Midbrain (tissue), 1 donor: ENCODE measurements at places on chromosomes 6 and 20.

DNA sequence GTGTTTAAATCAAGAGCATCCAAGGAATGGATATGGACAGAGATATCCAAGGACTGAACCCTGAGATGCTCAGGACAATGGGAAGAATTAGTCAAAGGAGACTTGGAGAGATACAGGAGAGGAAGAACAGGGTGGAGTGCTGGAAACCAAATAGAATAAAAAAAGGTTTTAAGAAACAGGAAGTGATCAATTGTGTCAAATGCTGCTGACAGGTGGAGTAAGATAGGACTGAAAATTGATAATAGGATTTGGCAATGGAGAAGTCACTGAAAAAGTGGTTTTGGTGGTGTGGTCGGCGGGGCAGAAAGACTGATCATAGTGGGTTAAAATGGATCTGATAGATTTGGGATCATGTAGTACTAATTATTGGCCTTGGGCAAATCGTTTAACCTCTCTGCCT, 37.9 kb upstream of the PNRC1 start:
- no peak for DNase-seq

DNA sequence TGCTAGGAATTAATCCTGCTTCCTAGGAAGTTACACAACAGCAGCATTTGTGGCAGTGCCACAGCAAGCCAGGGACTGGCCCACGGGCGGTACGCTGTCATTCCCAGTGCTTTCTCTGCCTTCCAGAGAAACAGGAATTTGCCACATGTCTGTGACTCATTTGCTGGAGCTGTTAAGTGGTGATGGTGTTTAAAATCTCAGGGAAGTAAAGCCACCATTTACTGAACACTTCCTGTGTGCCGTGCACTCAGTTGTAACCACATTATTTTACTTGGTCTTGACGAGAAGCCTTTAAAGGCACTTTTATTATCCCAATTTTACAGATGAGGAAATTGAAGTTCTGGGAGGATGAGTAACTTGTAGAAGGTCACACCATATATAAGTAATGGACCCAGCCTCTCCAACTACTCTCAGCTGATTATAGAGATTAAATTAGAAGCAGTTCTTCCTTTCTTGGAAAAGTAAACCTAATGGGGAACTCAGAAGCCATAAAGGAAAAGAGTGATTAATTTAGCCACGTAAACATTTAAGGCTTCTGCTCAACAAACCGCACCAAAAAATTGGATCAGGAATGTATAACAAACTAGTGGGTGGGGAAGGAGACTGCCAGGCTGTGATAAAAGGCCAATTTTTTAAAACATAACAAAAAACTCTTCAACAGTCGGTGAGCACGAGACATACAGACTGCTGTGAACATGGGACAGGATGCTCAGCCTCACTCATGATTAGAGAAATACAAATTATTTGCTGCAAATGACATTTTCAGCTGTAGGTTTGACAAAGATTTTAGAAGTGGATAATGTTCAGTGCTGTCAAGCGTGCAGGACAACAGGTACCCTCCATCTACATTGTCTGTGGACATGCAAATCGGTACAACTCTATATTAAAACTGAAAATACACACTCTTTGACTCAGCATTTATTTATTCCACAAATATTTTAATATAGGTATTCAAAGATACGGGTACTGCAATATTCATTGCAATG, 311.2 kb downstream of the NRN1 start:
- DNase-seq, result no peak

- DNase-seq, result no peak
Measured at GRCh38 chr6:108528878-108529277, 31.8 kb upstream of the FOXO3 start.

DNA sequence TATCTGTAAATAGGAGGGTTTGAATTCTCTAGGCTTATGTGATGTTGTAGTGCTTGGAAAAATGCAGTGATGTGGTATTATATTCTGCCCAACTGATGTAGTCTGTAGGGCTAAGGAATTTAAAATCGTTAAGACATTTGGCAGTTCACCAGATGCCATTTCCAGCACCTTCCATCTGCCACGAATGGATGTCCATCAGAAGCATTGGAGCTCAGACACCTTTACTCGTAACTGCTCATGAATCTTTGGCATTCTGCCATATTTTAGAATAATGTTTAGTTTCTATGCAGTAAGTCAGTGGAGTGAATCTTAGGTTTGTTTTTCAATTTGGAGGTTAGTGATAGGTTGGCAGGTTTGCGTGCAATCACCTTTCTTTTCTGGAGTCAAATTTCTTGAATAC, 2.4 kb upstream of the SYTL3 start:
- DNase-seq, result no peak

GRCh38 chr6:158329531-158329930, 17.3 kb downstream of the TULP4 start:
- no peak for DNase-seq

DNA sequence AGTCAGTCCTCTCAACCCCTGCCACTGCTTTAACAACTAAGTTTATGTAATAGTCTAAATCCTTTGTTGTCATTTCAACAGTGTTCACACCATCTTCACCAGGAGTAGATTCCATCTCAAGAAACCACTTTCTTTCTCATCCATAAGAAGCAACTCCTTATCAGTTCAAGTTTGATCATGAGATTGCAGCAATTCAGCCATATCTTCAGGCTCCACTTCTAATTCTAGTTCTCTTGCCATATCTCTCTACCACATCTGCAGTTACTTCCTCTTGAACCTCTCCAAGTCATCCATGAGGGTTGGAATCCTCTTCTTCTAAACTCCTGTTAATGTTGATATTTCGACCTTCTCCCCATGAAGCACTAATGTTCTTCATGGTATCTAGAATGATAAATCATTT, 57.9 kb upstream of the FOXO3 start:
- DNase-seq, result no peak

DNA sequence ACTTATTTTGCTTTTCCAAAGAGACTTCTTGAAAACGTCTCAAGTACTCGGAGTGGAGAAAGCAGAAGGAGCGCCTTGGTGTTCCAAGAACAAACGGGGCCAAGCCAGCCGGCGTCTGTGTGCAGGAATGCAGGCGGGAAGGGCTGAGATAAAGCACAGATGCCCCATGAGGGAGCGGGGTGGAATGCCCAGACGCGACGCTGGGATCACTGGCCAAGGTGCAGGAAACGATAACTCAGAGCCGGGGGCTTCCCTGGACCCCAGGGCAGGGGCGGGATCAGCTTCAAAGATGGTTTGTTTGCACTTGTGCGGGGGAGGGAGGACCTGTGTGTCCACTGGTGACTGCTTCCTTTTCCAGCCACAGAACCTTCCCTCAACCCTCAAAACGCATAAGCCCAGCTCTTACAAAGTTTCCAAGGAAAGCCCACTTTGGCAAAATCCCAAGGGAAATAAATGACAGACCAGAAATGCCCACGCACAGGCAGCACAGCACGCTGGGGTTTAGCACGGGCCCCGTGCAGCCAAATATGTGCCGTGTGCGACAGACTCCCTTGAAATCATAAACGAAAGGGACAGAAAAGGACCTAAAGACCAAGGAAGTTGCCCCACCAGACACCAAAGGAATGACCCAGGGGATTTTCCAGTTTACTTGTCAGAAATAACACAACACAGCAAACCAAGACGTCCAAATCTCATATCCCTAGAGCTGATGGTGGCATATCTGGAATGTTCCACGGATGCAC, 113.9 kb downstream of the NFATC2 start:
- DNase-seq, result no peak

DNA sequence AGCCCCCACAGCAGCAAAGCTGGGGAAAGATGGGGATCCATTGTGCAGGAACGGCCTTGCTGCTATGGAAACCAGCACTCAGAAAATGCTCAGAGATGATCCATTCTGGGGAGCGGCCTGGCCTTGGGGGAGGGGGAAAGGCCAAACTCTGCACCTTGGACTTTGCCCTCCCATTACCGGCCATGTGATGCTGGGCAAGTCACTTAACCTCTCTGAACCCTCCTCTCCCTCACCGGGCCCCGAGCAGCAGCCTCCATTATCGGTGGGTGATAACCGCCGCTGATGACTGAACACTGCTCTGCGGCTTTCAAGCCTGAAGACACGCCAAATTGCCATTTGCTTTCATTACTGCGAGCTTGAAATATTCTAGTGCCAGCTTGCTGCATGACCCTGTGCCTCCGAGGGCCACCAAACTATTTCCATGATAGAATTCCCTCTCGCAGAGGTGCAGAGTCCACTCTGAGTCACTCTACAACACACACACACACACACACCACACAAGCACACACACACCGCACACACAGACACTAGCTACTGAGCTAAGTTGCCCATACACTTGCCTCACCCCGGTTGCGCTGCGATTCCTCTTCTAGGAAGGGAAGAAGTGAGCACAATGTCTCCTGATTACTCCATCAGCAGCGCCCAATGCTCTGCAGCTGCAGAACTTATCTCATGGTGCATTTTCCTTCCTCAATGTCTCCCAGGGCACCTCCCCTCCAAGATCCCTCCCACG, 20.6 kb upstream of the SIRPA start:
- no peak for DNase-seq

- DNase-seq, result no peak
Measured at GRCh38 chr6:105967917-105968602, 118.1 kb upstream of the PRDM1 start.

GRCh38 chr20:33645396-33645795, 16.7 kb upstream of the C20orf144 start:
- DNase-seq, result no peak

DNA sequence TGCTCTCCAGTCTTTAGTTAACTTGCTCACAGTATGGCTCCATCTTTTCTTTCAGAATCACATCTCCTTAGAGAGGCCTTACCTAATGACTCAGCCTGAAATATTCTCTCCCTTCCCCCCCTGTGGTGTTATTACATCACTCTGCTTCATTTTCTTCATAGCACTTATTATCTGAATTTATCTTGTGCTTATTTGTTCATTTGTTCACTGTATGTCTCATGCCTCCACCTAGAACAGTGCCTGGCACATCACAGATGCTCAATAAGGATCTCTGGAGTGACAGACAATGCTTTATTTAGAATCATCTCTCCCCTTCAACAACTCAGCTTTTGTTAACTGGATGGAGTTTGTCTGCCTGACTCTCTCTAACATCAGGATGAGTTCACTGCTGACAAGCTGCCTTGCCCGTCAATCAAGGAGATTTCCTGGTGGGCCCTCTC, 96.6 kb upstream of the MAN1A1 start:
- DNase-seq, result no peak

DNA sequence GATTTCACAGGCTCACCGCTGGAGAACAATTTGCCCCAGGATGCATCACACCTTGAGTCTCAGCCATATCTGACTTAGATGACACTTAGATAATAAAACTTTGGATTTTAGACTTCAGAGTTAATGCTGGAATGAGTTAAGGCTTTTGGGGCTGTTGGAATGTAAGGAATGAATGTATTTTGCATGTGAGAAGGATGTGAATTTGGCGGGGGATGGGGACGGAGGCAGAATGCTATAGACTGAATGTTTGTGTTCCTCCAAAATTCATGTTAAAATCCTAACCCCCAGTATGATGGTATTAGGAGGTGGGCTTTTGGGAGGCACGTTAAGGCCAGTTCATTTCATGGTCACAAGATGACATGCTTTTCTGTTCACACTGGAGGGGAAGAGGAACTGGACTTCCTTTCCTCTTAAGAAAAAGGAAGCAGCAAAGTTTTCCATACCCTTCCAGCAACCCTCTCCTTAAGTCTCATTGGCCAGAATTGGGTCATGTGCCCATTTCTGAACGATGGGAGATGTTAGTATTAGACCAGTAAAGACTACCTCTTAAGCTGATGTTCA, 5.8 kb upstream of the SRXN1 start:
- DNase-seq, result no peak

- no peak for DNase-seq
Measured at GRCh38 chr20:54736421-54736820, 261.0 kb downstream of the DOK5 start.

DNA sequence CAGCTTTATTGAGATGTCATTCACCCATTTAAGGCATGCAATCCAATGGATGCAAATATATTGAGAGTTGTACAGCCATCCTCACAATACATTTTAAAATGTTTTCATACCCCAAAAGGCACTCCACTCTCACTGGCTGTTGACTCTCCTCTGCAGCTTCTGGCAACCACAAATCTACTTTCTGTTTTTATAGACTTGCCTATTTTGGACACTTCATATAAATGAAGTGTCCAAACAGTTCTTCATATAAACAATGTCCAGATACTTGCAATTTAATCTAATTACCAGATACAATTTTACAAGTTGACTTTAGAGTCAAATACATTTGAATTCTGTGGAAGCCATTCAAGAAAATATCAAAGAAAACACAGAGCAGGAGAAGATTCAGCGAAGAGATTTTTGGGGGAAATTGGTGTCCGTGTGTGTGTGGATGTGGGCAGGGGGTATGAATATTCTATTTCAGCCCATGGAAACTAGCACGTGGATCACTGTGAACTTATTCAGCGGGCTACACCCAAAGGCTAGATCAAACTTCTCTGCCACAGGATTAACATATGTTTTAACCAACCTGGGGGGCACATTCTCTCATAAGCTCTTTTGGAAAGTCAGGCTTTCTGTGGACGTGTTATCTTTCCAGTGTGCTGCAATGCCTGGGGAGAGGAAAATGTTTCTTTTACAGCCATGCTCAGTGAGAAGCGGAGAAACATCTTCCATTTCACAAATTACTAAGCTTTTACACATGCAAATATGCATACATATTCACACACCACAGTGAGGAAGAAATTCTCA, 73.9 kb downstream of the PLG start:
- DNase-seq, result no peak

- DNase-seq, result peak; percentile 49
Measured at GRCh38 chr20:32743237-32744112, at the start of gene COMMD7. TSS of gene COMMD7 (minus strand) at chr20:32743467. CDS start at chr20:32743391, 76 bp downstream.

GRCh38 chr6:101747716-101748115, 354.2 kb downstream of the GRIK2 start:
- DNase-seq, result no peak

DNA sequence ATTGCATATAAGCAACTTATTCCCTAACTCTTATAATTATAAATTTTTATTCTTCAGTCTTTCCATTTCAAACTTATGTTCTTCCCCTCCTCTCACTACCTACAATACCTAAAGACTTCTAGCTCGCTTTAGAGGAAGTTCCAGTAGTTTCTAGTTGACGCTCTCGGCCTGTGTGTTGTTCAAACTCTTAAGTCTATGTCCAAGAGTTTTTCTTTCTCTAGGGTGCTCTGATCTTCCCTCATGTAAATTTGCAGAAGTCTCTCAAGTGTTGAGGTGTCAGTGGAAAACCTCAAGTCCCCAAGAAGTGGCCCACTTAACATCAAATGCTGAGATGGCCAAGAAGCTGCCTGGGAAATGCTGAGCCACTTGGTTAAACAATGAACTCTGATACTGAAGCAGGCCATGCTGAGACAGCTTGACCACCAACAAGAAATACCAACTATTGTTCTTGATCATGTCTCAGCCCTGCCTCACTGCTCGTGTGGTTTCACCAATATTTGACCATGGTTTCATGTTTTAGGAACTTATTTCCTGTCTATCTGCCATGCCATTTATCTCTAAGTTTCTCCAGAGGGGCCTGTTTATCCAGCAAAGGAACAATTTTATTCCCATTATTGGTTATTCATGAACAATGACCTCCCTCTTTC, 100.9 kb upstream of the TCF21 start:
- DNase-seq, result no peak

DNA sequence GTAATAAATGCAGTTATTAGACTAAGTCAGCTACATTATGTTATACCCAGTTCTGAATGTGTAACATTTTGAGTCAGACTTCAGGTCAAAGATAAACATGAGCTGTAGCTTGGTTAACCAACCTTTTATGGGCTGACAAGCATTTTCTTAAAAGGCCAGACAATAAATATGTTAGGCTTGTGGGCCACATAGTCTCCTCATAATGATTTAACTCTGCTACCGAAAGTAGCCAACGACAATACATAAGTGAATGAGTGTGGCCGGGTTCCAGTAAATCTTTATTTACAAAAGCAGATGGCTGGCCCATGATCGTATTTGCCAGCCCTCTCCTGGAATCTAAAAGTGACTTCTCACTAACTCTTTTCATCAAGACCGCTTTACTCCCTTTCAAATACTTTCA, 49.9 kb downstream of the ATG5 start:
- DNase-seq, result no peak
